ENCODE measurements at places on chromosomes 11 and 22.
A peak's percentile ranks its signal among the peaks of the same experiment; 100 is the strongest.

GRCh38 chr11:95570845-95571244 is 218.7 kb downstream of the FAM76B start:
- no peak for ATAC-seq

DNA sequence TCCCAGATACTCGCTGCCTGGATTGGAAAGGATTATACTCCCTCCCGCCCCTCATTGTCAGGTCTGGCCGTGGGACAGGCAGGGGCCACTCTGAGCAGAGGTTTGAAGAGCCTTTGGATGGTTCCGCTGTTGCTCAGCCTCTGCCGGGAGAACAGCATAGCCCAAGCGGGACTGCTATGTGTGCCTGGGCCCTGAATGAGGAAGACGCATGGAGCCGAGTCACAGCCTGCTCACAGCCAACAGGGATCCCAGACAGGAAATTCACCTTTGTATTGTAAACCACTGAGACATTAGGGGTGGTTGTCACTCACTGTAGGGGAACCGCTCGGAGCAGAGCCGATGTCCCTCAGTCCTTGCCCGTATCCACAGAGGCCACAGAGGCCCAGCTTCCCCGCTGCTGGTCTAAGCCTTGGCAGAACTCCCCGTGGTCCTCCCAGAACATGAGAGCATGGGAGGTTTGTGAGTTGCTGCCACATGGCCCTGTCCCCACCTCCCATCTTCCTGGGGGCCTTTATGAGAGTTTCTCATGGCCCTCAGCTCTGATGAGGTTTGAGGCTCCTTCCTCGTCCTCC is 10.7 kb upstream of the FAM118A start:
- ATAC-seq, result no peak

DNA sequence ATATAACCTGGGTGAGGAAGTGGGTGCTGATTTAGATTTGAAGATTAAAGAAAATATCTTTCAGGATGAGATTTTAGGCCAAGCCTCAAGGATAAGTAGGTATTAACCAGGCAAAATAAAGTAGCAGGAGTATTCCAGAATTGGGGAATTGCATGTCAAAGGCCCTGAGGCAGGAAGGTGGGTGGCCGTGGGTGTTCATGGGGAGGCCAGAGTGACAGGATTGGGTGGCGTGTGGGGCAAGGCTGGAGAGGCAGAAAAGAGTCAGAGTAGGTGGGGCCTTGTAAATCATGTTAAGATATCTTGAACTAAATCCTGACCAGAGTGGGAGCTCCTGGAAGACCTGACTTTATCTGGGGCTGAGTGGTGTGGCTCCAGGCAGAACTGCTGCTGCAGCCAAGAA is 19.7 kb upstream of the WT1 start:
- no peak for ATAC-seq

- ATAC-seq, result no peak
These were observed 16.8 kb upstream of the GLYATL1 start for GRCh38 chr11:58922479-58922878.

- no peak for ATAC-seq
These were observed 10.1 kb upstream of the VSIG10L2 start for GRCh38 chr11:125935618-125936199.

- ATAC-seq, result no peak
These were observed 2.3 kb downstream of the SLC29A2 start for GRCh38 chr11:66369073-66369894.

DNA sequence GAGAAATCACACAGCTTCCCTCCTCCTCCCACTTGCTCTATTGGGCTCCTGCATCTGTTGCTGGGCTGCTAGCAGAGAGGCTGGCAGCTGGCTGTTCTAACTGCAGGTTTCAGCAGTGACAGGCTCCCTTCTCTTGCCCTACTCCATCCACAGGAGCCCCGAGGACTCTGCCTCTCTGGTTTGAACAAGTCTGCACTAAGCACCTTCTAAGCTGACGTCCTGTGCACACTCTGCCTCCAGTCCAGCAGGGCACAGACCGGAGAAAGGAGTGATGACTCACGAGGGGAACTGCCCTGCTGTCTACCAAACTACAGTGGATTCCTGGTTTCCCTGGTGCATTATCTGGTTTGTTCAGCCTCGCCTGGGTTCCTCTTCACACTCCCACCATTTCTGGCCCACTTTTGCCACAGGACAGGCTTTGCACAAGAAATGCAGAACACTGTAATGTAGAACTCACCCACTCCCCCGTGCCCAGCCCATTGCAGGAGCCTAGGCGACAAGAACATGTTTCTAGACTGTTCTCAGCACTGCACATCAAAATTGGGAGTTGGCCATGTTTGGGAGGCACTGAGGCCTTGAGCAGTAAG is 26.0 kb downstream of the IL10RA start:
- ATAC-seq, result peak; percentile 61

- no peak for ATAC-seq
These were observed 395.6 kb downstream of the LARGE1 start for GRCh38 chr22:33524511-33525260.

DNA sequence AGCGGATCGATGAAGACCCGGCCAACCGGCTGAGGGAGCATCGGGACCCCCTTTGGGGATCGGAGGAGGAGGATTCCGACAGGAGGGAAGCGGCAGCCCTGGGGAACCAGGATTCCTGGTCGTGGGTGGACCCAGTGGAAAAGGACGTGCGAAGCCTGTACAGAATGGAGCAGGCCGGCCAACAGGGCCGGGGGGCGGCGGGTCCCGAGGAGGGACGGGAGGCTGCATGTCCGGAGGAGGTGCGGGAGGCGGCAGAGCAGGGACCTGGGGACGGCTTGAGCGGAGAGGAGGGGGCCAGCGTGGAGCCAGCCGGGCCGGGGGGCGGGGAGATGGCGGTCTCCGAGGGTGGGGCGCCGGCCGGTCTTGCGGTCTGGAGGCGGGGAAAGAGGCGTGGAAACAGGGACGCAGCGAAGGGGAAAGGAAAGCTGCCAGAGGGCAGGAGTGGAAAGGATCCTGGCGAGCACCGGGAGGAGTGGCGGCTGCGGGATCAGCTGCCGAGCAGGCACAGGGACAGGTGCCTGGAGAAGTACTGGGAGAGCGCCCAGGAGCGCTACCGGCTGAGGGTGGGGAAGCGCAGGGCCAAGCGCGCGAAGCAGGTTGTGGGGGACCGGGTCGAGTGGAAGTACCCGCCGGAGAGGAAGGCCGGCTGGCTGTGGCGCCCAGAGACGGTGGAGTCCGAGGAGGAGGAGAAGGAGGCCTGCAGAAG is at the start of gene ANO5:
Gene ANO5, plus strand, starts transcription at position 444 of the 706 bp plus-strand sequence. CDS start 408 bp downstream, outside the sequence.
- no peak for ATAC-seq

GRCh38 chr11:70493891-70494290 is 95.6 kb downstream of the CTTN start:
- no peak for ATAC-seq

DNA sequence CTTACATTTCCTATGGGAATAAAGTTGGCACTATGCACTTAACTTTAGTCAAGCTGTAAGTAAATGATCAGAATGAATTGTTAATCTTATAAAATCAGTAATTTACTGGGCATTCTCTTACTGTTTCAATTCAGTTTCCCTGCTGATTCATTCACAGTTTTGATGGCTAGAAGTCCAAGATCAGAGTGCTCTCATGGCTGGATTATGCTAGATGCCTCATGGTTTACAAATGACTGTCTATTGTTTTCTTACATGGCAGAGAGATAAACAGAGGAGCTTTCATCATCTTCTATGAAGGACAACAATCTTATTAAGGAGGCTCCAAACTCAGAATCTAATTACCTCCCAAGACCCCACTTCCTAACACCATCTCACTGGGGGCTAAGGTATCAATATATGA is 135.1 kb upstream of the CARD18 start:
- no peak for ATAC-seq

- no peak for ATAC-seq
These were observed 104.2 kb downstream of the WT1 start for GRCh38 chr11:32331098-32331497.

DNA sequence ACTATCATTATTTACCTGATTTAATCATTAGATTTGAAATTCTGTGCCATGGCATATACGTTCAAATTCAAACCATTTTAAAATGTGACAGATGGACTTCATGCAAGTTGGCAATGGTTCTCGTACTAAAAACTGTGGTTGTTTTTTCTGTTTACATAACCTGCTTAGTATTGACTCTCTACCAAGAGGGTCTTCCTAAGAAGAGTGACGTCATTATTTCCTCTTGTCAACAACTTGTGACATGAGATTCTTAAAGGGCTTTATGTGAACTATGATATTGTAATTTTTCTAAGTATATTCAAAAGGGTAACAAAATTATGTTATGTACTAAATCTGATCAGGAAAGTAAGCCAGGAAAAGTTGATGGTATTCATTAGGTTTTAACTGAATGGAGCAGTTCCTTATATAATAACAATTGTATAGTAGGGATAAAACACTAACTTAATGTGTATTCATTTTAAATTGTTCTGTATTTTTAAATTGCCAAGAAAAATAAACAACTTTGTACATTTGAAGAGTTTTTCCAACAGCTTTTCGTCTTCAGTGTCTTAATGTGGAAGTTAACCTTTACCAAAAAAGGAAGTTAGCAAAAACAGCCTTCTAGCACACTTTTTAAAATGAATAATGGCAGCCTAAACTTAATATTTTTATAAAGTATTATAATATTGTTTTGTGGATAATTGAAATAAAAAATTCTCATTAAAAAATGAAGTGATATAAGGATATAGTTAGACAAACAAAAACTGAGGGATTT is 87.0 kb downstream of the GRK3 start:
- ATAC-seq, result no peak

DNA sequence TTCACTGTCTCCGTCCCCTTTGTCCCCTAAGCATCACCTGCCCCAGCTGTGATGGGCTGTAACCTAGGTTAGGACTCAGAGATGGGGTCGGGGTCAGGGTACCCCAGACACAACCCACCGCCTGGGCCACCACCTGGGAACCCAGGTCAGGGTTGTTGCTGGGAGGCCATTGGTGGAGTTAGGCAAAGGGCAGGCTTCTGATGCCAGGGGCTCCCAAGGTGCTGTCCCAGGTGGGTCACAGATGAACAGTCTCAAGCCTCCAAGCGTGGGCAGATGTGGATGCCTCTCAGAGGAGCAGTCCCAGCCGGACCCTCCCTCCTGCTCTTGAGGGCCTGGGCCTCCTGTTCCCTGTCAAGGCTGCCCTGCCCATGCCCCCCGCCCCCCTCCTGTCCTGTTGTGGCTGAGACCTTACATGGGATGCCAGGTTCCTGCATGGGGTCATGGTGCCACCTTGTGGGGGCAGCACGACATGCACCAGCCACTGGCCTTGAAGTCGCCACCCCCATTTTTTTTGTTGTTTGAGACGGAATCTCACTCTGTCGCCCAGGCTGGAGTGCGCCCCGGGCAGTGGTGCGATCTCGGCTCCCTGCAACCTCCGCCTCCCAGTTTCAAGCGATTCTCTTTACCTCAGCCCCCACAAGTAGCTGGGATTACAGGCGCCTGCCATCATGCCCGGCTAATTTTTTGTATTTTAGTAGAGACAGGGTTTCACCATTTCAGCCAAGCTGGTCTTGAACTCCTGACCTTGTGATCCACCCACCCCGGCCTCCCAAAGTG is 12.1 kb downstream of the GATD1 start:
- peak; percentile 48 for ATAC-seq

GRCh38 chr11:9315078-9315688 is 790 bp upstream of the TMEM41B start:
- no peak for ATAC-seq

DNA sequence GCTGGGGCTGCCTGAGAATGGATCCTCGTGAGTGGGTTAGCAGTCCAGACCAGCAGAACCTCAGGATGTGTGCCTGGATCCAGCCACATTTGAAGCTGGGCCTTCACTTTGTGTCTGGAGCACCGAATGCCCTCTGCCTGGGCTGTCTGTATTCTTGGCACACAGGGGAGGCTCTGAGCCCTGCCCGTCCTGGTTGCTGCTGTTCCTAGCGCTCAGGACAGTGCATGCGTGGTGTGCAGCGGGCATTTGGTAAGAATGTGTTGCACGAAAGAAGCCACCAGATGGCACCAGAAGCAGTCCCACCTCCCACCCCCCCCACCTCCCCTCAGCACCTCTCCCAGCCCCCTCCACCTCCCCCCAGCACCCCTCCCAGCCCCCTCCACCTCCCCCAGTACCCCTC is 4.1 kb upstream of the MAPK11 start:
- ATAC-seq, result no peak

GRCh38 chr22:35544827-35545226 is 4.2 kb downstream of the RASD2 start:
- ATAC-seq, result no peak

- peak; percentile 83 for ATAC-seq
These were observed 12.7 kb upstream of the CD44 start for GRCh38 chr11:35126000-35126878.

GRCh38 chr11:128285321-128285720 is 302.0 kb downstream of the ETS1 start:
- ATAC-seq, result no peak

- no peak for ATAC-seq
These were observed 6.9 kb downstream of the FTH1 start for GRCh38 chr11:61960532-61960931.

GRCh38 chr22:24161909-24162308 is 19.4 kb upstream of the SUSD2 start:
- ATAC-seq, result no peak

DNA sequence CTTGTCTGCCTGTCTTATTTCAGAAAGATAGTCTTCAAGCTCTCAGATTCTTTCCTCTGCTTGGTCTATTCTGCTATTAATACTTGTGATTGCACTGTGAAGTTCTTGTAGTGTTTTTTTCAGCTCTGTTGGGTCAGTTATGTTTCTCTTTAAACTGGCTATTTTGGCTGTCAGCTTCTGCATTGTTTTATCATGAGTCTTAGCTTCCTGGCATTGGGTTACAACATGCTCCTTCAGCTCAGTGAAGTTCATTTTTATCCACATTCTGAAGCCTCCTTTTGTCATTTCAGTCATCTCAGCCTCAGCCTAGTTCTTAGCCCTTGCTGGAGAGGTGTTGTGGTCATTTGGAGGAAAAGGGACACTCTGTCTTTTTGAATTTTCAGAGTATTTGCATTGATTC is 15.5 kb upstream of the DEPDC7 start:
- no peak for ATAC-seq

DNA sequence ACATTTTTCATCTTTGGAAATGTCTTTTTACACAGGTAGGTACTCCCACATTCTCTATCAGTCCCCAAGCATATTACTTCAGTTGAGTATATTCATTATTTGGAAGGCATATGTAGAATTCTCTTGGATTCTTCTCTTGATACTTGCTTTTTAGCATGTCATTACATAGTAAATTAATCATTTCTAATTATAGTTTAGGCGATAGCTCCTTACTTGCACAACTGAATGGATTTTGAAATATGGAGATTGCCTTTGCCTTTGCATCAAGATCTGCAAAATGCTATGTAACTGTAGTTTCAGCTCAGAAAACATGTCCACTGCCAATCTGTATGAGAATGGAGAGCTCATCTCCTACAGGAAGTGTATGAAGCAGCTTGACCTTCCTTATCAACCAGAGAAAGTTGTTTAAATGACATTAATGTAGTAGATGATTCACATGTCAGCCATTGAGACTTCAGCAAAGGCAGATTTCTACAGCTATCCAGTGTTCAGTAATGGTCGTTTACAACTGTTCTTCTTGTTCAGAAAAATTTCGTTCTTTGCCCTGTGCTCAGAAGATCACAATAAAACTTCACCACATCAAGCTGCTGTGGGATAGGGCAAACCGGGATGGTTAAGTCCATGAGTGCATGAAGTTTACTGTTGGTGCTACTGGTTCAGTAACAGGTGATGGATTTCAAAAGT is 61.6 kb downstream of the PPP6R3 start:
- no peak for ATAC-seq
